RPMI7951 (cell line): ENCODE measurements at places on chromosomes 5 and 9.

- DNase-seq, result peak; percentile 47
Measured at GRCh38 chr5:59673438-59674058, 220.0 kb downstream of the PDE4D start.

GRCh38 chr5:111869681-111870080 lies 112.7 kb upstream of the NREP start:
- DNase-seq, result no peak

- DNase-seq, result no peak
Measured at GRCh38 chr5:181084621-181085195, 44.6 kb downstream of the BTNL9 start.

DNA sequence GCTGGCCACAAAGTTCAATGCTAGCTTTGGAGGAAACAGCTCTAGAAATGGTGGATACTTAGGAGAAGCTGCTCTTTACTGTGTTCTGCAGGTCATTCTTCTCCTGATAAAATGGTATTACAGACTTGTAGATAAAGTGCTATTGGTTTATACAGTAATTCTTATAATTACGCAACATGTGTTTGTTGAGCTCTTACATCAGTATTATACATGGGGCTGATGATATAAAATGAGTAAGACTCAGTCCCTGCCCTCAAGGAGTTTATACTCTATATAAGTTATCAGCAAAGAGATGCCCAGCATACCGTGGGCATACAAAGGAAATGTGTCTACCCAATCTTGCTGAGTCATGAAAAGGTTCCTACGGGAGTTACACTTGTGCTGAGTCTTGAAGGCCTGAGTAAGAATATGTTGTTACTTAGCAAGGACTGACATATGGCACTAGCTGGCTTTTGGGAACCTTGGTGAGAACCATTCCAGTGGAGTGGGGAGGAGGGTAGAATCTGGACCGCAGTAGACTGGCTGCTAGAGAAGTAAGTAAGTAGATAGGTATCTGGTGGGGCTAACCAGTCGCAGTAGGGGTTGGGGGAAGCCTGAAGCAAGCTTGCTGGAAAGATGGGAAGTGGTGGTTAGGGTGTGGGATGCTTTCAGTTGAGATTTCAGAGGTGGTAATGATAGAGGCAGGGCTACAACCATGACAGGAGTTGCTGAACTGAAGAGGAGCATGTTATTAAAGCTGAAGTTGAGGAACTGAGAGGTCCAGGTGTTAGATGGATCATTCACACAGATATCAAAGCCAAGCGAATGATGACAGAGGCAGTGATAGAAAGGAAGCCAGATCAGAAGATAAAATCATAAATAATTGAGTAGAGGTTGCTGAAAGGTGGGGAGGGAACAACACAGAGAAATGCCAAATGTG lies 11.1 kb upstream of the TTC23L start:
- DNase-seq, result no peak

GRCh38 chr9:87824216-87824875 lies 58.3 kb upstream of the SPATA31E1 start:
- DNase-seq, result no peak

DNA sequence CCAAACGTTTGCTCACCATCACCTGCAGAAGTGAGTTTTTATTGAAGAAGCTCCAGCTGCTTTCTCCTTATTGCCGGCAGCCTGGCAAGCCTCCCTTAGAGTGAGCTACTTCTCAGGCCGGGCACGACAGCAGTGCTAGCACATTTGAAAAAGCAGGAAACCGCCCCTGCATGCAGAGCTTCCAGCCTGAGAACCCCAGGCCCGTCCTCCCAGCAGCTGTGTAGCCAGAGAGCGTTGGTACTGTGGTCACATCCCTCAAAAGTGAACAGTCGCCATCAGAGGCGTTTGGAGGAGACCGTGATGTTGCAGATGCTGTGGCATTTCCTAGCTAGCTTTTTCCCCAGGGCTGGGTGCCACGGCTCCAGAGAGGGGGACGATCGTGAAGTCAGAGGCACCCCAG lies 23.5 kb downstream of the SLC25A25 start:
- DNase-seq, result no peak

GRCh38 chr5:120452471-120452870 lies 11.6 kb upstream of the PRR16 start:
- DNase-seq, result no peak

DNA sequence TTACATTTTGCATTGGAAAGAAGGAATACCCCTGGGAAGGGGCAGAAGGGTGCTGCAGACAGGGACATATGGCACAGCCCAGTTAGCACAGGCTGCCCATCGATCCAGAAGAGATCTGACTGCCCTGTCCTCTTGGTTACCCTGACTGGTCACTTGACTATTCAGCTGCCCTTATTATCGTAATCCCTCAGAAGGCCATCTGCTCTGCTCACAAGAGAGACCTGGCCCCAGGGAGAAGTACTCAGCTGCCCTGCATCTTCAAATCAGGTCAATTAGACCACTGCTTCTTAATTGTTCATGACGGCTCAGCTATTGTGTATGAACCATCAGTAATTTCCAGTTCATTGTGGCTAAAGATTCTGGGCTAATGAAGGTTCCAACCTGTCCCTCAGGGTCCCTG lies 345.0 kb downstream of the TLE1 start:
- DNase-seq, result no peak

GRCh38 chr9:114112778-114113584 lies 13.9 kb upstream of the KIF12 start:
- DNase-seq, result peak; percentile 71

- peak; percentile 93 for DNase-seq
Measured at GRCh38 chr9:104868687-104869404, 59.1 kb downstream of the ABCA1 start.

GRCh38 chr9:118640836-118641560 lies 728.2 kb downstream of the BRINP1 start:
- peak; percentile 86 for DNase-seq

- peak; percentile 58 for DNase-seq
Measured at GRCh38 chr5:103444333-103445038, 118.1 kb downstream of the NUDT12 start.

- DNase-seq, result no peak
Measured at GRCh38 chr5:179324760-179325295, 20.4 kb downstream of the ADAMTS2 start.

GRCh38 chr9:89815903-89816573 lies 211.2 kb downstream of the GADD45G start:
- no peak for DNase-seq

DNA sequence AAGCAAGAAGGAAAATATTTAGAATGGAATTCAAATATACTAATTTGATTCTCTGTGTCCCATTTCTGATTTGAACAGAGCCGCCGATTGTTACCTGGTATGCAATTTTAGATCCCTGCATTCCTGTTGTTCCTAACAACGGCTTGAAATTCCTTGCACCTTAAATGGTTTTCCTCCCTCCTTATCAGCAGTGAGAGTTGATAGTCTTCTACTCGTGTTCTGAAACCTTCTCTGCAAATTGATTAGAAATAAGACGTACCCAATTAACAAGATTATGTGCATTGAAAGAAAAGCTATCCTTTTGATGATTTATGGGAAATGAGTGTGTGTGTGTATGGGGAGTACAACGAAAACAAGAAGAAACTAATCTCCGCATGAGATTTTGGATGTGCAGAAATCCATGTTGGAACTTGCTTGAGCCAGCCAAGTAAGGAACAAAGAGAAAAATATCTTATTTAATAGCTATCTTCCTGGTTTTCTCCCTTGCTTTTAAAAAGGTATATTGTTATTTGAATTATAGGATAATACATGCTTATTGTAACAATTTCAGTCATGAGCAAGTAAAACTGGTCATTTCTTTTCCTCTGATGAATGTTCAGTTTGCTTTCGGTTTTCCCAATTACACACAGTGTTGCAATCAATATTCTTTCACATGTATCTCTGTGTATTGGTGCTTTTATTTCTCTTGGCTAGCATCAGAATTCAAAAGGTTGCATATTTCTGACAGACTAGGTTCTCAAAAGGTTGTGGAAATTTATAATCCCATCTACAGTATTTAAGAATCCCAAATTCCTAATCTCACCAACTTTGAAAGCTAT lies 211.1 kb upstream of the ACTBL2 start:
- DNase-seq, result peak; percentile 22

- DNase-seq, result no peak
Measured at GRCh38 chr5:178637356-178638074, 10.7 kb upstream of the CLK4 start.

DNA sequence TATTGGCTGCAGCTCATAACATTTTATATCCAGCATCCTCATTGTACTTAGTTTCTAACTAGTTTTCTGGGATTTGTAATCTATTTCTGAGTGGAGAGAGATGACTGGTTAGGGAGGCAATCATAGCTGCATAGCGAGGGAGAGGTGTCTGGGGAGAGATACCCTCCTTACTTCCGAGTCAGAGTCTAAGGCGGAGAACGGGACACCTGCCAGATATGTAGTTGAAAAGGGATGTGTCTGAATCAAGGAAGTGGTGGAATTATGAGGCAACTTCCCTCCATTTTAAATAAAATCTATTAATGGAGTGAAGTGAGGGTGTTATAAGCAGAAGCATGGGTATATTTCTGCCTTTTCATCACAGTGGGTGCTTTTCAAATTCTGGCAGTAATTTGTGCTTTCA lies 126.5 kb downstream of the MAST4 start:
- no peak for DNase-seq

DNA sequence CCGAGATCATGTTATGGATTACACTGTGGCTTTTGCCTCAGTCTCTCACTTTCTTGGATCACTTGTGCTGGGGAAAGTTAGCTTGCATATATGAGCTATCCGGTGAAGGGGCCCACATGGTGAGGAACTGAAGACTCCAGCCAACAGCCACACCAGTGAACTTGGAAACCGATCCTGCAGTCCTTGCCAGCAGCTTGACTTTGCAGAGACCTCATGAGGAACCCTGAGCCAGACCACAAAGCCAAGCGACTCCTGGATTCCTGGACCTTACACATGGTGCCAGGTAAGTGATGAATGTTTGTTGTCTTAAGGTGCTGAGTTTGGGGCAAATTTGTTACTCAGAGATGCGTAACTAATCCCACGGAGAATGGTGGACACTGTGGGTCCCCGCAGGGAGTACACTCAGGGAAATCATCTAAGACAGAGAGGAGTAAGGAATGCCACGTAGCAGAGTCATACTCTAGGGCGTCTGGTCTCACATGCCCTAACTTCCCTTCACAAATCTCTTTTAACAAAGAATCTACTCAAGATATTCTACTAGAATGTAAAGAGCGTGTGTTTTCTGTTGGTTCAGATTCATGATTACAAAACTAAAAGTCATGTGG lies 76.5 kb upstream of the PJA2 start:
- no peak for DNase-seq

DNA sequence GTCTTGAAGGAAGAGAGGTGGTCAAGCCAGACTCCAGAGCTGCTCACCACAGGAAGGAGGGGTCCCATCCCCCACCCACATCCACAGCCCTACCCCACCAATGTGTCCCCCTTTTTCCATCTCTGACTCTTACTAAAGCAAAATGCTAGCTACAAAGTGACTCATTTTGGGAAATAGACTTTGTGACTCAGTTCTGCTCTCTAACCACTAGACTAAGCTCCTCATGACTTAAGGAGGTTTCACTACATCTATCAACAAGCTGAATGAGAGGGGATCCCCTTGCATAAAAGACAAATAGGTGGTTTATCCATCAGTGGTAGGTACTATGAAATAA lies 35.1 kb upstream of the ADRB2 start:
- peak; percentile 55 for DNase-seq

DNA sequence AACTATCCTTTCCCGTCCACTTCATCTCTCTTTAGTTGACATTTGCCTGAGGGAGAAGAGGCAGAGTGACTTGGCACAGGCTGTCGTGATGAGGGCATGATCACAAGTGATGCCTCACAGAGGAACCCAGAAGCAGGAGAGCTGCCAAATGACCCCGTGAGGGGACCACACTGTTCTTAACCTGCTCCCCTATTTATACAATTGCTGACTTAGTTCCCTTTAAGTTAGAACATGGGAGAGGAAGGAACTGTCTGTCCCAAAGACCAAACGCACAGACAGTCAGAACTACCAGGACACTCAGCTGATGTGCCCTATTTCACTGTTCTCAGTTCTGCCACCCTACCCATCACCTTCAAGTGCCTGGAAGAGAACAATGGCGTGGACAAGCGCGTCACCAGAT lies 73.7 kb downstream of the SLC1A3 start:
- DNase-seq, result no peak

- DNase-seq, result no peak
Measured at GRCh38 chr5:107123014-107123413, 547.7 kb downstream of the EFNA5 start.
